ENCODE measurements at places on chromosomes 6 and 20. TPM values are rescaled to one million over a fixed set of nuclear protein-coding genes. Genes with fewer than 3 reads are reported as not detected.

The PEDS1 gene
- total RNA-seq = 15.4 TPM

The HLA-DQA1 gene
- total RNA-seq = not detected

The SERPINB1 gene
- 46.9 TPM for total RNA-seq

The TMEM239 gene
- total RNA-seq = not detected

Data from bladder microvascular endothelial cell (primary cell).